CD4-positive, alpha-beta T cell (primary cell): ENCODE measurements at places on chromosomes 2 and 18. TPM values are rescaled to one million over a fixed set of nuclear protein-coding genes. Genes with fewer than 3 reads are reported as not detected.

Gene ZNF638
- 86.4 TPM for total RNA-seq

Gene DAPL1
- not detected for total RNA-seq

DNA sequence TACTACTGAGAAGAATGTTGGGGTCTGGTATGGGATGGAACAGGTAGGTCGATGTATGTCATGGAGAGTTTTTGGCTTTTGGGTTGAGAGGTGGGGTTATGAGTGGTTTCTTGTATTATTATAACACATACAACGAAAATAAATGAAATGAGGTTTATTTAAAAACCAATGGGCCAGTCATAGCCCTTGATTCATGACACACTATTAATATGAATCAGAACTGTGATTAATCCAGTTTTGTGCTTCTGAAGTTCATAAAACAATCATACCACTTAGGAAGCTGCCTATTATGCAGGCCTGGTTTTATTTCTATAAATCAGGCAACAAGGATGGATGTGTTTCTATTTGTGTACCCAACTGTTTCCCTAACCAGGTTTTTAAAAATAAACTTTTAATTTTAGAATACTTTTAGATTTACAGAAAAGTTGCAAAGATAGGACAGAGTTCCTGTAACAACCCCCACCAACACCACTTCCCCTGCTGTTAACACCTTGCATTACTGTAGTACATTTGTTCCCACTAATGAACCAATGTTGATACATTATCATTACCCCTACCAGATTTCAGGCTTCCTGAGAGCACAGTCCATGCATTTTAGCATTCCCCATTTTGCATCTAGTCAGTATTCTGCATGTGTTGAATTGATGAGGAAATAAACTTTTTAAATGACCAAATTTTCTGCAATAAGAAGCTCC, 37.5 kb upstream of the NCOA1 start:
- H3K4me3 ChIP-seq: no peak overlapping the region
- H3K27ac ChIP-seq: no peak overlapping the region
- no peak for DNase-seq
- H3K27me3 ChIP-seq: peaks cover 8% of the 10 kb centered on the region

- H3K36me3 ChIP-seq: no peaks in the 10 kb centered on the region
- H3K27me3 ChIP-seq: no peaks in the 10 kb centered on the region
- no peak for DNase-seq
- H3K4me1 ChIP-seq: no peaks in the 10 kb centered on the region
- H3K27ac ChIP-seq: no peak overlapping the region
These were observed 479.7 kb upstream of the RAB6C start for GRCh38 chr2:129499747-129500146.

Gene EPB41L5
- total RNA-seq: 5.1 TPM

- DNase-seq: no peak
- no peaks in the 10 kb centered on the region for H3K27me3 ChIP-seq
- H3K4me1 ChIP-seq: no peaks in the 10 kb centered on the region
- no peak overlapping the region for H3K27ac ChIP-seq
- H3K36me3 ChIP-seq: no peaks in the 10 kb centered on the region
- H3K4me3 ChIP-seq: no peak overlapping the region
These were observed 628.0 kb downstream of the ZEB2 start for GRCh38 chr2:143891879-143892308.

DNA sequence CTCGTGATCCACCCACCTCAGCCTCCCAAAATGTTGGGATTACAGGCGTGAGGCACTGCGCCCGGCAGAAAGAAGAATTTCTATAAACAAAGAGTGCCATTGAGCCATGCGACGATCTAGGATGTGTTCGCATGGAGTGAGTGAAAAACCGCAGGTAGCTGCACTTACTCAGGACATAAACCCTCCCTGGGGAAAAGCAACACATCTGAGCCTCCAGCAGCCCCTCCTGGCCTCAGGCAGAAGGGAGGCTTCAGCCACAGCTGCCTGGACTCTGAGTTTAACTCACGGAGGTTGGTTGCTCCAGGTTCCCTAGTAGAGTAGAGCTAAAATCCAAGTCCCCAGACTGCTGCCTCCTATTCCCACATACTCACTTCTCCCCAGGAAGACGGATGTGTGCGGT, 11.3 kb upstream of the STK25 start:
- peaks cover 5% of the 10 kb centered on the region for H3K27me3 ChIP-seq
- DNase-seq: no peak
- no peak overlapping the region for H3K4me3 ChIP-seq
- no peak overlapping the region for H3K27ac ChIP-seq
- H3K36me3 ChIP-seq: no peaks in the 10 kb centered on the region

- no peaks in the 10 kb centered on the region for H3K36me3 ChIP-seq
- no peaks in the 10 kb centered on the region for H3K27me3 ChIP-seq
- no peak for DNase-seq
- no peak overlapping the region for H3K4me3 ChIP-seq
- no peak overlapping the region for H3K27ac ChIP-seq
- no peaks in the 10 kb centered on the region for H3K4me1 ChIP-seq
These were observed 767.9 kb upstream of the ID2 start for GRCh38 chr2:7913974-7914373.
